Testis (tissue), 5 donors: ENCODE measurements at places on chromosomes 5 and 9. TPM values are rescaled to one million over a fixed set of nuclear protein-coding genes. Genes with fewer than 3 reads are reported as not detected.

- peak; percentile 94 for DNase-seq
- no peaks in the 10 kb centered on the region for H3K36me3 ChIP-seq
- H3K4me3 ChIP-seq = peak within 1 kb of the TSS; percentile 76
- H3K4me1 ChIP-seq = peaks cover 14% of the 10 kb centered on the region
- H3K27me3 ChIP-seq = no peaks in the 10 kb centered on the region
These were observed at the start of gene KCNN2 for GRCh38 chr5:114361724-114362196. Gene KCNN2, plus strand, starts transcription at chr5:114362070. Its CDS starts 70 bp downstream, at chr5:114362140.

The FBP1 gene
- 4.1 TPM for total RNA-seq

The AQP3 gene
- total RNA-seq = 4.6 TPM

- no peak for DNase-seq
- H3K27me3 ChIP-seq = no peaks in the 10 kb centered on the region
- H3K4me1 ChIP-seq = no peaks in the 10 kb centered on the region
- H3K36me3 ChIP-seq = no peaks in the 10 kb centered on the region
- no peak overlapping the region for H3K27ac ChIP-seq
- no peak overlapping the region for H3K4me3 ChIP-seq
These were observed 45.5 kb downstream of the HTR1A start for GRCh38 chr5:63916786-63917185.

DNA sequence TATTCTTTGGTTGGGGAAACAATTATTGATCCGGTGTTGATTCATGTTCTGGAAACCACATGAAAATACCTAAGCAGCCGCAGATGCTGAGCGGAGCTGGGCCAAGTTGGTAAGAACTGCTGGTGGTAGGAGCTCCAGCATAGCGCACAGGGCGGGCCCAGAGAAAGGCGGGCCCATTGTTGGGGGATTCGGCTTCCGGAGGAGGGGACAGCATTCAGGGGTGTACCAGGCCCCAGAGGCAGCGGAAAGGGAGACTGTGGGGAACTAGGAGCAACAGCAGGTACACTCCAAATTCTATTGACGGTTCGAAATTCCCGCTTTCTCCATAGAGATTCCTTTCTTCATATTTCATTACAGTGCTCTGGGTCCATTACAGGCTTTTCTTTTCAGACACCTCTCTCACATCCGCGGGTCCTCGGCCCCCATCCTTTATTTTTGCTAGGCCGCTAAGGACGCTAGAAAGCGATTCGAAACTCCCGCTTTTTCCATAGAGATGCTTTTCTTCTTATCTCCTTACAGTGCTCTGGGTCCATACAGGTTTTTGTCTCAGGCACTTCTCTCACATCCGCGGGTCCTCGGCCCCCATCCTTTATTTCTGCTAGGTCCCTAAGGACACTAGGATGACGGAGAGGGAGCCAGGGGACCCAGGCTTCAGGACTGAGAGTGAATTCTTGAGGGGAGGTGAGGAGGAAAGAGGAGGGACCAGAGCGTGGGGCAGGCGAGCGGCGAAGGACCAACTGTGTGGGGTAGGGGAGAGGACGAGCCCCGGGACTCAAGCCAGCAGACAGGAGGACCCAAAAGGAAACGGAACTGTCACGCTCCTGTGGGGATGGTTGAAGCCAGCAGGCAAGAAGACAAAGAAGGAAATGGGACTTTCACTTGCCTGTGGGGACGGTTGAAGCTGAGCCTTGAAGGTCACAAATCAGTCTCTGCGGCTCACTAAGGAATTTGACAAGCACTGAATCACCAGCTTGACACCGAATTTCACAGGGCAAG lies at the start of gene CCDC152:
Gene CCDC152 (plus strand): TSS at position 213 of the 996 bp plus-strand sequence. CDS start 2,304 bp downstream, outside the sequence.
- peak within 1 kb of the TSS; percentile 46 for H3K4me3 ChIP-seq
- no peaks in the 10 kb centered on the region for H3K36me3 ChIP-seq
- H3K27me3 ChIP-seq = no peaks in the 10 kb centered on the region
- no peaks in the 10 kb centered on the region for H3K4me1 ChIP-seq
- H3K27ac ChIP-seq = no peak within 1 kb of the TSS

- H3K27me3 ChIP-seq = no peaks in the 10 kb centered on the region
- no peaks in the 10 kb centered on the region for H3K36me3 ChIP-seq
- H3K27ac ChIP-seq = no peak overlapping the region
- no peak overlapping the region for H3K4me3 ChIP-seq
- H3K4me1 ChIP-seq = no peaks in the 10 kb centered on the region
- no peak for DNase-seq
These were observed 305.0 kb upstream of the TNC start for GRCh38 chr9:115422932-115423440.

DNA sequence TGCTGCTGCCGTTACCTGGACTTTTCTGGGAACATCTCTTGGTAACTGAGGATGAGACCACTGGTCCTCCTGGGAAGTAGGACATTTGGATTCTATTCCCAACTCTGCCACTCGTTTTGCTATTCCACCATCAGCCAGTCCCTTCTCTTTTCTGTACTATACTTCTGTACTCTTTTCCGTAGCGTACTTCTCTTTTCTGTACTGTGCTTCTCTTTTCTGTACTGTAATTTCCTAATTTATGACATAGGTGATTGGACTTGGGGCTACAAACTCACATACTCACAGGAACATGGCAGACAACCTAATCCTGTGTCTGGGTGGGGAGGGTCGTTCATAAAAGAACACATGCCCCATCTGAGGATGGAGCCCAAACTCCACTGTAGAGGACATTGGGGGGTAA lies 335.3 kb upstream of the PANK3 start:
- DNase-seq = no peak
- H3K36me3 ChIP-seq = no peaks in the 10 kb centered on the region
- no peak overlapping the region for H3K4me3 ChIP-seq
- H3K27ac ChIP-seq = no peak overlapping the region
- peaks cover 4% of the 10 kb centered on the region for H3K4me1 ChIP-seq
- H3K27me3 ChIP-seq = no peaks in the 10 kb centered on the region

- H3K4me1 ChIP-seq = no peaks in the 10 kb centered on the region
- H3K27me3 ChIP-seq = no peaks in the 10 kb centered on the region
- DNase-seq = no peak
- H3K36me3 ChIP-seq = no peaks in the 10 kb centered on the region
- no peak overlapping the region for H3K27ac ChIP-seq
These were observed 391.6 kb downstream of the TMEM161B start for GRCh38 chr5:87877023-87877422.

The RASGRF2 gene
- 11.3 TPM for total RNA-seq

GRCh38 chr9:133023117-133023890 lies 7.5 kb upstream of the GTF3C5 start:
- DNase-seq = peak; percentile 38
- H3K27me3 ChIP-seq = no peaks in the 10 kb centered on the region
- H3K27ac ChIP-seq = no peak overlapping the region
- H3K4me1 ChIP-seq = no peaks in the 10 kb centered on the region

- H3K4me1 ChIP-seq = peaks cover 79% of the 10 kb centered on the region
- no peaks in the 10 kb centered on the region for H3K27me3 ChIP-seq
- peak; percentile 28 for DNase-seq
These were observed 44.1 kb upstream of the IL17B start for GRCh38 chr5:149423049-149423793.

DNA sequence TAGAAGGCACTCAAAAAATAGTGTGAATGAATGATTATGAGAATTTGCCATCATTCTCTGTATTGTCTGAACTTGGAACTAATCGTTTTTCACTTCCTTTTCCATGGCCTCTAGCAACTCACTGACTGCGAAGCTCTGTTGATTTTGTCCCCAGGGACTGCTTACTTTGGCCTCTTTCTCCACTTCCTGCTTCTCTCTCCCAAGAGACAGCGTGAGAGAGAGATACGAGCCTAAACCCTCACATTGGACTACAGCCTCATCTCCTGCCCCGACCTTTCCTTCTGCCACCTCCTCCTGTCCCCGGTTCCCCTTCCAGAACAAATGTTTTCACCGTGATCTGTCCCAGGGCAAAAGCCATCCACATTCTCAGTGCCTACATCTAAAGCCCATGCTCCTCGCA lies 300.8 kb upstream of the PANK3 start:
- no peaks in the 10 kb centered on the region for H3K4me1 ChIP-seq
- no peaks in the 10 kb centered on the region for H3K36me3 ChIP-seq
- H3K27me3 ChIP-seq = no peaks in the 10 kb centered on the region
- no peak for DNase-seq
- H3K4me3 ChIP-seq = no peak overlapping the region

GRCh38 chr5:119333421-119333851 lies 22.4 kb upstream of the TNFAIP8 start:
- H3K36me3 ChIP-seq = no peaks in the 10 kb centered on the region
- H3K4me3 ChIP-seq = no peak overlapping the region
- H3K27ac ChIP-seq = no peak overlapping the region
- peaks cover 8% of the 10 kb centered on the region for H3K4me1 ChIP-seq
- DNase-seq = no peak

GRCh38 chr5:39080597-39081204 lies 6.5 kb upstream of the RICTOR start:
- H3K4me1 ChIP-seq = no peaks in the 10 kb centered on the region
- H3K4me3 ChIP-seq = no peak overlapping the region
- no peak overlapping the region for H3K27ac ChIP-seq
- no peaks in the 10 kb centered on the region for H3K36me3 ChIP-seq

DNA sequence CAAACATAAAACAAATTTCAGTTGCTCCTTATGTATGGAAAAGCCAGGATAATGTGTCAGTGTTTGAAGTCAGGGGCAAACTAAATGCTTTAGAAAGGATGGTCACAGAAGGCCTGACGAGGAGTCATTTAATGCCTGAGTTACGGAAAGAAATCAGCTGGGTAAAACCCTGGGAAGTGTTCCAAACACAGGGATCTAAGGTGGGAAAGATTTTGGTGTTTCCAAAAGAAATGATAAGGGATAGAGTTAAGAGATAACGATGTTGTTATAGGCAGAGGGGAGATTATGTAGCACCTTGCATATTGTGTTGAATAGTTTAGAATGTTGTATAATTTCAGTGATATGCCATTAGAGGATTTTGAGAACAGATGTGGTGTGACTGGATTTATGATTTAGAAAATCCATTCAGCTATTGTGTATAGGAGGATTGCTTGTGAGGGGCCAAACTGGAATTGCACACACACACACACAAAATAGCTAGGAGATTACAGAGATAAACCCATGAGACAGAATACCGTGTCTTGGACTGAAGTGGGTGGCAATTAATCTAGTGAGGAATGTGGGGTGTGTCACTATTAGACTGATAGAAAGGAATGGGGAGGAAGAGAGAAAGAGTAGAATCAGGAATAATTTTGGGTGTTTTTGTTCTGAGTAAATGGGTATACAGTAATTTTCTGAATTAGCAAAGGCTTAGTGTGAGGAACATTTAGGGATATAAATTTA lies 274.2 kb upstream of the DAB2 start:
- no peaks in the 10 kb centered on the region for H3K27me3 ChIP-seq
- DNase-seq = no peak
- no peaks in the 10 kb centered on the region for H3K4me1 ChIP-seq
- H3K4me3 ChIP-seq = no peak overlapping the region
- no peak overlapping the region for H3K27ac ChIP-seq
- H3K36me3 ChIP-seq = no peaks in the 10 kb centered on the region

The ENTPD2 gene
- total RNA-seq = 9.6 TPM

The HTR4 gene
- 0.56 TPM for total RNA-seq

The NEURL1B gene
- total RNA-seq = 15.8 TPM

GRCh38 chr5:126778675-126779403 lies 1.9 kb downstream of the LMNB1 start:
- no peaks in the 10 kb centered on the region for H3K4me1 ChIP-seq
- peak overlapping the region; percentile 90 for H3K27ac ChIP-seq
- peak overlapping the region; percentile 80 for H3K4me3 ChIP-seq
- no peaks in the 10 kb centered on the region for H3K36me3 ChIP-seq
- DNase-seq = no peak

- no peaks in the 10 kb centered on the region for H3K36me3 ChIP-seq
- H3K27me3 ChIP-seq = no peaks in the 10 kb centered on the region
- no peak overlapping the region for H3K4me3 ChIP-seq
- H3K4me1 ChIP-seq = no peaks in the 10 kb centered on the region
- no peak for DNase-seq
These were observed 38.8 kb upstream of the ZNF618 start for GRCh38 chr9:113837334-113837733.

The RNF183 gene
- total RNA-seq = 1.9 TPM

The FOXD4L5 gene
- 0.24 TPM for total RNA-seq

- H3K27me3 ChIP-seq = no peaks in the 10 kb centered on the region
- peaks cover 37% of the 10 kb centered on the region for H3K4me1 ChIP-seq
- H3K36me3 ChIP-seq = no peaks in the 10 kb centered on the region
- DNase-seq = no peak
These were observed 61.7 kb upstream of the COL15A1 start for GRCh38 chr9:98881836-98882568.

The MARCOL gene
- not detected for total RNA-seq

DNA sequence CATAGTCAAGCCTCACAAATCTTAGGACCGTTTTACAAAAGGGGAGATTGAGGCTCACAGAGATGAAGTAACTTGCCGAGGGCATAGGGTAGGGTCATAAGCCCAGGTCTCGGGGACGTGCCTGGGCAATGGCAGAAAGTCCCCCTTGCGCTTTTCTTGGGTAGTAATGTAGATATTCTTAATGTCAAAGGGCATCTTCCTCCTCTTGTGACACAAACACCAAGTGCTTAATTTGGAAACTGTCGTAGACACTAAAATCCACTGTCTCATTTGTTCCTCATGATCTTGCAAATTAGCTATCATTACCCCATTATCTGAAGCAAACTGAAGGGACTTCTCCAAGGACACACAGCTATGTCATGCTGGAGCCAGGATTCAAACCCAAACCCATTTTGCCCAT lies 180.8 kb downstream of the GAS1 start:
- DNase-seq = no peak
- H3K36me3 ChIP-seq = no peaks in the 10 kb centered on the region
- H3K27ac ChIP-seq = no peak overlapping the region
- H3K4me1 ChIP-seq = no peaks in the 10 kb centered on the region
- no peak overlapping the region for H3K4me3 ChIP-seq

GRCh38 chr5:13763719-13764118 lies 180.8 kb downstream of the DNAH5 start:
- DNase-seq = no peak
- H3K27ac ChIP-seq = no peak overlapping the region
- no peaks in the 10 kb centered on the region for H3K4me1 ChIP-seq
- no peaks in the 10 kb centered on the region for H3K36me3 ChIP-seq
- H3K4me3 ChIP-seq = no peak overlapping the region

GRCh38 chr5:159877894-159878448 lies 38.3 kb upstream of the ADRA1B start:
- no peaks in the 10 kb centered on the region for H3K27me3 ChIP-seq
- no peak overlapping the region for H3K4me3 ChIP-seq
- peak; percentile 74 for DNase-seq
- peak overlapping the region; percentile 68 for H3K27ac ChIP-seq
- no peaks in the 10 kb centered on the region for H3K36me3 ChIP-seq

- H3K36me3 ChIP-seq = no peaks in the 10 kb centered on the region
- peaks cover 14% of the 10 kb centered on the region for H3K4me1 ChIP-seq
- no peak overlapping the region for H3K4me3 ChIP-seq
These were observed 1.6 kb downstream of the MED27 start for GRCh38 chr9:132077881-132078698.

- H3K4me3 ChIP-seq = no peak overlapping the region
- no peaks in the 10 kb centered on the region for H3K4me1 ChIP-seq
- no peaks in the 10 kb centered on the region for H3K27me3 ChIP-seq
- no peak overlapping the region for H3K27ac ChIP-seq
These were observed 73.8 kb downstream of the MED27 start for GRCh38 chr9:132005899-132006298.

GRCh38 chr9:33242609-33243134 lies 2.7 kb downstream of the SPINK4 start:
- DNase-seq = no peak
- H3K27ac ChIP-seq = no peak overlapping the region
- no peak overlapping the region for H3K4me3 ChIP-seq
- H3K27me3 ChIP-seq = no peaks in the 10 kb centered on the region

GRCh38 chr9:132163876-132164603 lies 2.2 kb downstream of the NTNG2 start:
- no peaks in the 10 kb centered on the region for H3K27me3 ChIP-seq
- H3K4me1 ChIP-seq = peaks cover 26% of the 10 kb centered on the region
- H3K27ac ChIP-seq = no peak overlapping the region
- no peak for DNase-seq
